HAP-1 (cell line): ENCODE measurements at places on chromosomes 12 and 14.

- DNase-seq, result no peak
These were observed 1126.1 kb downstream of the TMEM121 start for GRCh38 chr14:106652494-106652893.

DNA sequence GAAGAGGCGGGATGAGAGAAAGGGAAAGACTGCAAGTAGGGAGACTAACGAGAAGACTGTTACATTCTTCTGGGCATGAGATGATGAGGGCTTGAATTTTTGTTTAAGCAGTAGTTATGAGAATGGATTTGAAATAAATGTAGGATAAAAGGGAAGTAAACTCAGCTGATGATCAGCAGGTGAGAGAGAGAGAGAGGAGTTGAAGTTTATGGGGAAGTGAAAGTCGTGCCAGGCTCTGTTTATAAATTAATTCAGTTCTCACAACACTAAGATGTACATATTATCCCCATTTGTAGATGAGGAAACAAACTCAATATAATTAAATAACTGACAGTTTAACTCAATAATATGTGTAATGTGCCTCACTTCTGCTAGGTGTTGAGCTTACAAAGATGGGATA lies 170.0 kb upstream of the RMST start:
- no peak for DNase-seq

GRCh38 chr14:43853541-43853940 lies 653.5 kb downstream of the FSCB start:
- no peak for DNase-seq

- no peak for DNase-seq
These were observed 82.3 kb downstream of the RGS6 start for GRCh38 chr14:72014486-72014885.

- no peak for DNase-seq
These were observed 9.0 kb downstream of the SLC25A47 start for GRCh38 chr14:100332071-100332639.

DNA sequence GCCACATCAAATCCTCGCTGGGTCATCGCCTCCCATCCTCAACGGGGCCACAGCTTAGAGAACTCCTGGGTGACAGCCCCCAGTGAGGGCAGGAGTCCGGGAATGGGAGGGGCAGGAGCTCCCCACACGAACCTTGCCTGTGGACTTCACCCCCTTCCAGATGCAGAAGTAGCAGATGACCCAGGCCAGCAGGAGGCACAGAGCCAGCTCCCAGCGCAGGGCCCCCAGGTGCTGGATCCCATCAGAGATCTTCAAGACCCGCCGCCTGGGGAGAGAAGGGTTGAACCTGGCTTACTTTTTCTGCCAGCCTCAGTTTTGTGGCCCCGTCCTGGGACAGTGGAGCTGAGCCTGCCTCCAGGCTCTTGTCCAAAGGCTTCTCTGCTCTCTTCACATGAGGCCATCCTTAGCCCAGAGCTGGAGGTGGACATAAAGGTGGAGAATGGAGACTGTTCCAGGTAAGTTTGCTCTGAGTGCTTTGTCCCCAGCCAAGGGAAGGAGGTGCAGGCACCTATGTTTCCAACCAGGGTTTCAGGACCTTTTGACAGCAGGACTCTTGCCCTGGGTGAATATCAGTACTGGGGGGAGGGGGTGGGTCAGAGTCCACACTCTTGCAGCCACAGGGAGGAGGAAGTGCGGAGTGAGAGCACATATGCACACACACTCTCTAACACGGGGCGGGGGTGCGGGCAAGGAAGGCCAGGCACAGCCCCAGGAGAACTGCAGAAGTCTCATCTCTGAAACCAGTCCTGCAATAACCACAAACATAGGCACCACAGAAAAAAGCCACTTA lies 23.3 kb upstream of the SLC6A12 start:
- no peak for DNase-seq

GRCh38 chr12:53082637-53083175 lies 3.5 kb upstream of the SPRYD3 start:
- DNase-seq, result no peak

- no peak for DNase-seq
These were observed 97.8 kb downstream of the WSCD2 start for GRCh38 chr12:108226866-108227265.

DNA sequence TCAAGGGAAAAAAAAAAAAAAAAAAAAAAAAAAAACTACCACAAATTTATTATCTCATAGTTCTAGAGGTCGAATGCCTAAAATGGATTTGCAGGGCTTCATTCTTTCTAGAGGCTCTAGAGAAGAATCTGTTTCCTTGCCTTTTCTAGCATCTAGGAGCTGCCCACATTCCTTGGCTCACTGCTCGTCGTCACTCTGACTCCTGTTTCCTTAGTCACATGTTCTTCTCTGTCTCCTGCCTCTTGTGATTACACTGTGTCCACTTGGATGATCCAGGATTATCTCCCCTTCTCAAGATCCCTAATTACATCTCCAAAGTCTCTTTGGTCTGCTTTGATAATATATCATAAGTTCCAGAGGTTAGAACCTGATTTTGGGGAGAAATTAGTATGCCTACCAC lies 88.7 kb downstream of the HECTD1 start:
- DNase-seq, result no peak

- DNase-seq, result no peak
These were observed 285.9 kb downstream of the BMP4 start for GRCh38 chr14:53670701-53671100.
